Astrocyte (in vitro differentiated cells and primary cell): ENCODE measurements at places on chromosomes 6 and 20. TPM values are rescaled to one million over a fixed set of nuclear protein-coding genes. Genes with fewer than 3 reads are reported as not detected.
A peak's percentile ranks its signal among the peaks of the same experiment; 100 is the strongest.

GRCh38 chr6:125872259-125872921 is 81.6 kb downstream of the NCOA7 start:
- H3K4me1 ChIP-seq, result peaks cover 3% of the 10 kb centered on the region
- DNase-seq, result peak; percentile 48
- no peaks in the 10 kb centered on the region for H3K27me3 ChIP-seq

DNA sequence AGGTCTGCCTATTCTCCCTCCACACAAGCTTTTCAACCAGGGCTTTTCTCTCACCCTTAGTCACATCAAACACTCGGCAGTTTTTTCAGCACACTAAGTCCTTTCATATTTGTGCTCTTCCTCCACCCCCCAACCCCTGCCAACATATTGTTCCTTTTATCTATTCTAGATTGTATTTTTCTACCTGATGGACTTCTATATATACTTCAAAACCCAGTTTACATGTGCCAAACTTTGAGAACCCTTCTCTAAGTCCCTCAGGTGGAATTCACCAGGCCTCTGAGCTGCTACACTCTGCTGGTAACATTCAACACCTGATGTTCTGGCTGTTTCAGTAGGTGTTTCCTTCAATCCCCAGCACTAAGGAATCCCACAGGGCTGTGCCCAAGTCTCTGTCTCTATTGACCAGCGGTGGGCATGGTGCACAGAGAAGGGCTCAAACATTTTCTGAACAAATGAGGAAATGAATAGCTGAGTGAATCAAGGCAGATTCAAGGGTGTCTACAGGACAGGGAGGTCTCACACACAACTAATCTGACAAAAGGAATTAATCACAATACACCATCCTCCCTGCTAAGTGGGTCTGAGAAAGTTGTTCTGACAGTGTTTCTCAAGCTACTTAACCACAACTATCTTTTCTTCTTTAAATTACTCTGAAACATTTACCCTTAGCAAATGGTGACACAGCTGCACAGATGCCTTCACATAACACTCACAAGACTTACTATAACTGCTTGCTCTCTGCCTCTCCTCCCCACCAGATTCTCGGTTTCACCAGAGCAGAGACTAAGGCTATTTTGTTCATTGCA is 166.5 kb downstream of the TSHZ2 start:
- H3K4me3 ChIP-seq, result no peak overlapping the region
- H3K36me3 ChIP-seq, result no peaks in the 10 kb centered on the region
- DNase-seq, result no peak
- no peak overlapping the region for H3K27ac ChIP-seq
- H3K27me3 ChIP-seq, result no peaks in the 10 kb centered on the region
- H3K4me1 ChIP-seq, result no peaks in the 10 kb centered on the region

DNA sequence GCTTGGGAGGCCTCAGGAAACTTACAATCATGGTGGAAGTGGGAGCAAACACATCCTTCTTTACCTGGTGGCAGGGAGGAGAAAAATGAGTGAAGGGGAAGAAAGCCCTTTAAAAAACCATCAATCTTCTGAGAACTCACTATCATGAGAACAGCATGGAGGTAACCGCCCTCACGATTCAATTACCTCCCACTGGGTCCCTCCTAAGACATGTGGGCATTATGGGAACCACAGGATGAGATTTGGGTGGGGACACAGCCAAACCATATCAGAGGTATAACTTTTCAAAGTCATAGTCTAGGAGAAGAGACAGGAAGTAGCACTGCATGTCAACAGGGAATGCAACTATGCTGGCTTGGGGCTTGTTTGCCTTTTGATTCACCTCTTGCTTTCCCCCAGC is 59.9 kb upstream of the DTNBP1 start:
- no peak overlapping the region for H3K27ac ChIP-seq
- no peaks in the 10 kb centered on the region for H3K27me3 ChIP-seq
- no peak overlapping the region for H3K4me3 ChIP-seq
- H3K4me1 ChIP-seq, result no peaks in the 10 kb centered on the region
- DNase-seq, result no peak

GRCh38 chr20:38392356-38392755 is 42.8 kb downstream of the SNHG17 start:
- no peak for DNase-seq
- H3K4me3 ChIP-seq, result no peak overlapping the region
- no peak overlapping the region for H3K27ac ChIP-seq
- H3K36me3 ChIP-seq, result no peaks in the 10 kb centered on the region
- H3K4me1 ChIP-seq, result no peaks in the 10 kb centered on the region

GRCh38 chr20:34517114-34517505 is 888 bp downstream of the DYNLRB1 start:
- H3K36me3 ChIP-seq, result peaks cover 7% of the 10 kb centered on the region
- peak overlapping the region; percentile 89 for H3K27ac ChIP-seq
- no peaks in the 10 kb centered on the region for H3K27me3 ChIP-seq
- peaks cover 19% of the 10 kb centered on the region for H3K4me1 ChIP-seq

DNA sequence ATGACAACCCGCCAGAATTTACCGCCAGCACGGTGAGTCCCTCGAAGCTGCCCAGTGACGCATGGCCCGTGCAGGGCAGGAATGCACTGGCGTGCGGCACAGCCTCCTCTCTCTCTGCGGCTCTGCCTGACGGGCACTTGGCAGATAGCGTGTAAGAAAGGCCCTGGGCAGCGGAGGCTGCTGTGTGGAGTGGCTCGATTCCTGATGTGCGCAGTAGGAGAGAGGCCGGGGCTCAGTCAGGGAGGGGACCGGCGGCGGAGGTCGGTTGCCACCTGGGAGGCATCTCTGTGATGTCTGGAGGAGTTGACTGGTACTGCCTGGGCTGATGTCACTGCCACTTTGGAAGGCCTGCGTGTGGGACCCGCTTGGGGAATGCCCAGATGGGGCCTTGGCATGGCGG is 170.7 kb downstream of the TAF4 start:
- H3K27ac ChIP-seq, result no peak overlapping the region
- DNase-seq, result no peak
- H3K36me3 ChIP-seq, result no peaks in the 10 kb centered on the region
- H3K4me3 ChIP-seq, result no peak overlapping the region
- no peaks in the 10 kb centered on the region for H3K4me1 ChIP-seq

- no peaks in the 10 kb centered on the region for H3K36me3 ChIP-seq
- peak; percentile 84 for DNase-seq
- H3K27me3 ChIP-seq, result no peaks in the 10 kb centered on the region
- no peak overlapping the region for H3K4me3 ChIP-seq
These were observed 485.9 kb upstream of the JAG1 start for GRCh38 chr20:11159728-11160127.

GRCh38 chr20:41889126-41889843 is 271.1 kb upstream of the CHD6 start:
- DNase-seq, result no peak
- no peaks in the 10 kb centered on the region for H3K36me3 ChIP-seq
- H3K27me3 ChIP-seq, result no peaks in the 10 kb centered on the region
- no peak overlapping the region for H3K27ac ChIP-seq
- no peaks in the 10 kb centered on the region for H3K4me1 ChIP-seq

- peak; percentile 27 for DNase-seq
- H3K4me3 ChIP-seq, result no peak overlapping the region
- no peaks in the 10 kb centered on the region for H3K36me3 ChIP-seq
- no peaks in the 10 kb centered on the region for H3K27me3 ChIP-seq
- peaks cover 13% of the 10 kb centered on the region for H3K4me1 ChIP-seq
These were observed 59.4 kb upstream of the CITED2 start for GRCh38 chr6:139433631-139434419.

- no peaks in the 10 kb centered on the region for H3K36me3 ChIP-seq
- no peak for DNase-seq
- H3K4me3 ChIP-seq, result no peak overlapping the region
- no peaks in the 10 kb centered on the region for H3K4me1 ChIP-seq
These were observed 45.9 kb upstream of the MC3R start for GRCh38 chr20:56202493-56203077.

DNA sequence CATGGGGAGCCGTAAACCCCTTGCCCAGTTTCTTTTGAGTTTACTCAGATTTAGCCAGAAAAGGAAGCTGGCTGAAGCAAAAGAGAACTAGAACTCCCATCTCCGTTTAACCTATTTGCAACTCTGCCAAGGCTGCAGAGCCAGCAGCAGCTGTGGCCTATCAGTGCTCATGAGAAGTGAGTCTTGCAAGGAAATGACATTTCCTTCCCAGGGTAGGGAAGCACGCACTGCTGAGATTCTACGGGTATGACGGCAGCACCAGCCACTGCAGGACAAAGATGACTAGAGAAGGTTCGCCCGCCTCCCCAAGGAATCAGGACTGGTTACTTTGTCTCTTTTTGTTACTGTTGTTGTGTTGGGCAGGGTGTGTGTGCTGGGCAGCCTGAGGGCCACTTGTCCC is 47.6 kb downstream of the PPP1R3G start:
- H3K27ac ChIP-seq, result peak overlapping the region; percentile 5
- peak; percentile 76 for DNase-seq
- H3K4me3 ChIP-seq, result no peak overlapping the region
- H3K4me1 ChIP-seq, result peaks cover 3% of the 10 kb centered on the region
- no peaks in the 10 kb centered on the region for H3K36me3 ChIP-seq
- H3K27me3 ChIP-seq, result no peaks in the 10 kb centered on the region

DNA sequence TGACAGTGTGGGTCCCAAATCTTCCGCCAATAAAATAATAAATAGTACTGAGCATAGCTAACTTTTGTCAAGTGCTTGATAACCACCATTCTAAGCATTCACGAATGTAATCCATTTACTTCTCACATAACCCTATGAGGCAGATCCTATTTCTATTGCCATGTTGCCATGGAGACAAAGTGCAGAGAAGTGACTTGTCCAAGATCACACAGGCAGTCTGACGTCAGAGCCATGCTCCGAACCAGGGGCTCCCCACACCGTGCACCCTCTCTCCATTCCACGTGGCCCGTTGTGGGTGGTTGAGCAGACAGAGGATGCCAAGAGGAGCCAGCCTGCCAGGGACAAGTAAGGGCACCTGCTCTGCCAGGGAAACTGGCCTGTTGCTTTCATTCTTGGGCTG is 38.9 kb downstream of the CDH22 start:
- no peak overlapping the region for H3K4me3 ChIP-seq
- H3K27me3 ChIP-seq, result peaks cover 7% of the 10 kb centered on the region
- DNase-seq, result no peak
- no peaks in the 10 kb centered on the region for H3K36me3 ChIP-seq

DNA sequence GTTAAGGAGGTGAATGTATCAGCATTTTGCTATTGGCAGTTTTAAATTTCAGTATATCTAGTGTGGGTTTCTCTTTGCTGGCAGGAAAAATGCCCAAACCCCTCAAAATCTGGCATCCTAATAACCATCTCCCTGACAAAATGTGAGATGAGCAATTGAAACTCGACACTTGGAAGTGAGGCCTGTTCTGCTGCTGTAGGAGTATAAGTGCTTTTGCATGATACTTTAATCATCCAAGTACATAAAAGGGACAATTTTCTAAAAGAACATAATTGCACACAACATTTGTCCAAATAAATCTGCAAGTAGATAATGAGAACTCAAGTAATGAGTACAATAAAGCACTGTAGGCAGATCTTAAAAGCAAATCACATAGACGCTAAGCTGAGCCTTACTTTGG is 36.5 kb downstream of the LAMP5 start:
- no peak for DNase-seq
- H3K4me1 ChIP-seq, result no peaks in the 10 kb centered on the region
- H3K27me3 ChIP-seq, result no peaks in the 10 kb centered on the region
- no peaks in the 10 kb centered on the region for H3K36me3 ChIP-seq
- H3K27ac ChIP-seq, result no peak overlapping the region

GRCh38 chr6:3429211-3429610 is 27.6 kb downstream of the SLC22A23 start:
- no peak overlapping the region for H3K4me3 ChIP-seq
- no peak overlapping the region for H3K27ac ChIP-seq
- no peaks in the 10 kb centered on the region for H3K27me3 ChIP-seq
- DNase-seq, result no peak
- peaks cover 26% of the 10 kb centered on the region for H3K4me1 ChIP-seq

- no peaks in the 10 kb centered on the region for H3K36me3 ChIP-seq
- DNase-seq, result no peak
- H3K4me3 ChIP-seq, result no peak overlapping the region
- peaks cover 12% of the 10 kb centered on the region for H3K4me1 ChIP-seq
- peaks cover 75% of the 10 kb centered on the region for H3K27me3 ChIP-seq
These were observed 1.7 kb upstream of the DLL1 start for GRCh38 chr6:170292407-170293158.

- H3K4me3 ChIP-seq, result no peak overlapping the region
- no peaks in the 10 kb centered on the region for H3K36me3 ChIP-seq
- no peak for DNase-seq
These were observed 27.7 kb downstream of the RIPOR2 start for GRCh38 chr6:24907919-24908649.

DNA sequence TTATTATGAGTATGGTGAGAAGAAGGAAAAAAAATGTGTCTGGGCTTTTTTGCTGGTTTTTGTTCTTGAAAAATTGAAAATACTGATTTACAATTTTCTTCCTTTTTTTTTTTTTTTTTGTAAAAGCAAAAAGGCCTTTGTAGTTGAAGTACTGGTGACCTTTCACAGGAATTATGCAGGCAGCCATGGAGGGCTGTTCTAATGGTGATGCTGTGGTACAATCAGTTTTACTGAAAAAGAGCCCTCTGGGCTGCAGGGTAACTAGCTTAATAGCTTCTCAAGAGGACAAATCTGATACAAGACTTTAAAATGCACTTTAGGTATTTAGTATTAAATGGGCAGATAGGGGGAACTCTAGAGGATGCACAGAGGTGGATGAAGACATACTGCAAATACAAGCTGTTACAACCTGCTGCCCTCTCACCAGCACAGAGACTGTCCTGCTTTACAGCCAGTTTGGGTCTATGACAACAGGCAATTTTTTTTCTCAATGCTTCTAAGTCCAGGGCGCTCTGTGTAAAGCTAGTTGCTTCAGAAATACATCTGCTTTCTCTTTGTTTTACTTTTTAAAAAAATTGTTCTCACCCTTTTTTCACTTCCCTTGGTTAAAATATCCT is 61.6 kb upstream of the HS3ST5 start:
- no peaks in the 10 kb centered on the region for H3K4me1 ChIP-seq
- DNase-seq, result no peak
- no peaks in the 10 kb centered on the region for H3K36me3 ChIP-seq
- no peaks in the 10 kb centered on the region for H3K27me3 ChIP-seq

GRCh38 chr20:15834857-15835256 is 738.4 kb downstream of the KIF16B start:
- no peak for DNase-seq
- H3K27me3 ChIP-seq, result no peaks in the 10 kb centered on the region
- no peaks in the 10 kb centered on the region for H3K4me1 ChIP-seq
- H3K27ac ChIP-seq, result no peak overlapping the region
- no peak overlapping the region for H3K4me3 ChIP-seq

DNA sequence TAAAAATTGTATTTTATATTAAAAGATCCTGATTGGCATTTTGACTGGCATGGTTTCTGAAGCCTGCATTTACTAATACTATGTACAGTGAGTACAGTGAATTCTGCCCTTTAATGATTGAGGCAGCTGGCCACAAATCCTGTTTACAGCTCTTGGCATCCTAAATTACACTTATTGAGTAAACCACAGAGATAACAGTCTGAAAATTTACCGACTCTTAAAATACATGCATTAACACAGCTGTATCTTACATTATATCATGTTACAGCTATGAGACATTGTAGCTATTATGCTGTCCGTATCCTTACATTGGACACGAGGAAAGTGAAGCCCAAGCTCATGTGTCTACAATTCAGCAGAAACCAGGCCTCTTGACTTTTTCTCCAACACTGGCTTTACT is 90.8 kb downstream of the FAM83B start:
- H3K27ac ChIP-seq, result no peak overlapping the region
- H3K4me3 ChIP-seq, result no peak overlapping the region
- no peaks in the 10 kb centered on the region for H3K27me3 ChIP-seq

VWA7 gene
- 0.54 and 0.94 TPM in 2 replicates for total RNA-seq

SCAND1 gene
- 63.8 and 68.0 TPM in 2 replicates for total RNA-seq

TP53INP2 gene
- 19.6 and 22.7 TPM in 2 replicates for total RNA-seq

PNLDC1 gene
- 0.11 TPM in 1 of 2 replicates, not detected in the other for total RNA-seq

CGA gene
- 1.5 and 2.0 TPM in 2 replicates for total RNA-seq

HTR1E gene
- not detected in 2 replicates for total RNA-seq

ATAT1 gene
- 15.7 and 16.6 TPM in 2 replicates for total RNA-seq

HCK gene
- total RNA-seq, result 0.34 and 0.53 TPM in 2 replicates

CRISP1 gene
- not detected in 2 replicates for total RNA-seq
